ENCODE measurements at places on chromosomes 7 and 10. TPM values are rescaled to one million over a fixed set of nuclear protein-coding genes. Genes with fewer than 3 reads are reported as not detected.
A peak's percentile ranks its signal among the peaks of the same experiment; 100 is the strongest.

DNA sequence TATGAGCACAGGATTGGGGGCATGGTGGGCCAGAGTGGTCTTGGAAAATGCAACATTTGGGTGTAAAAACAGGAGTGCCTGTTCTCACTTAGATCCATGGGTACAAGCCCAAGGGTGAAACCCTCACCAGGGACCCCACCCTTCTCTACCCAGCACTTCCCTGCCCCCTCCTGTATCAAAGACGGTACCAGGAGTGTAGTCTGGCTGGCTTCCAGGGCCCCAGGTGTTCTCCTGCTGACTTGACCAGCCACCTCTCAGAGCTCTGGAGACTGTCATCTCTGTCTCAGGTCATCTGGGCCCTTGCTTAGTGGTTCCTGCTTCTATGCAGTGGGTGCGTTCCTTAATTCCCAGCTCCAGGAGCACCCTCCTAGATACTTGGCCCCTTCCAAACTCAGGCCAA, 447.2 kb downstream of the LRMDA start:
- no peak for DNase-seq

DNA sequence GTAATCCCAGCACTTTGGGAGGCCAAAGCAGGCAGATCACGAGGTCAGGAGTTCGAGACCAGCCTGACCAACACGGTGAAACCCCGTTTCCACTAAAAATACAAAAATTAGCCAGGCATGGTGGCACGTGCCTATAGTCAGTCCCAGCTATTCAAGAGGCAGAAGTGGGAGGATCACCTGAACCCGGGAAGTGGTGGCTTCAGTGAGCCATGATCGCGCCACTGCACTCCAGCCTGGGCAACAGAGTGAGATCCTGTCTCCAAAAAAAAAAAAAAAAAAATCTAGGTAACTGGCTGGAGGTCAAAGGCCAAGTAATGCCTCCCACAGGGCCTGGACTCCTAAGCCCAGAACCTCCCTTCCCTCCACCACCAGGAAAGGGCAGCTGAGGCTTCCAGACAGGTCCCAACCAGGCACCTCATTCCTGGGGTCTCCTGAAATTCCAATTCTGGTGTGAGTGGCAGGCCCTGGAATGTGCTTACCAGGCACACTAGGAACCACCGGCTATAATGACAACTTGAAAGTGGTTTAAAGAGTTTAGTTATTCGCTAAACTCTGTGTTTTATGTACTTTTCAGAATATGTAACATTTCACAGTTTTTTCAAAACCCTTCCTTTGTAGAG, 86.9 kb upstream of the TNRC18 start:
- DNase-seq = no peak

- DNase-seq = peak; percentile 65
Observed at GRCh38 chr7:8724080-8724718, 290.8 kb downstream of the NXPH1 start.

GRCh38 chr10:129424978-129425377, 42.1 kb upstream of the MGMT start:
- no peak for DNase-seq

- DNase-seq = peak; percentile 33
Observed at GRCh38 chr7:85471740-85472139, 284.9 kb upstream of the SEMA3D start.

The RNF133 gene
- total RNA-seq = 1.6 TPM

The SHH gene
- total RNA-seq = 1.3 TPM

The GPR15LG gene
- total RNA-seq = not detected

The LHFPL3 gene
- not detected for total RNA-seq
